SW480 (cell line): ENCODE measurements at places on chromosomes 16 and 17.
A peak's percentile ranks its signal among the peaks of the same experiment; 100 is the strongest.

- DNase-seq, result peak; percentile 11
These were observed 1.3 kb downstream of the APPBP2 start for GRCh38 chr17:60524463-60525327.

DNA sequence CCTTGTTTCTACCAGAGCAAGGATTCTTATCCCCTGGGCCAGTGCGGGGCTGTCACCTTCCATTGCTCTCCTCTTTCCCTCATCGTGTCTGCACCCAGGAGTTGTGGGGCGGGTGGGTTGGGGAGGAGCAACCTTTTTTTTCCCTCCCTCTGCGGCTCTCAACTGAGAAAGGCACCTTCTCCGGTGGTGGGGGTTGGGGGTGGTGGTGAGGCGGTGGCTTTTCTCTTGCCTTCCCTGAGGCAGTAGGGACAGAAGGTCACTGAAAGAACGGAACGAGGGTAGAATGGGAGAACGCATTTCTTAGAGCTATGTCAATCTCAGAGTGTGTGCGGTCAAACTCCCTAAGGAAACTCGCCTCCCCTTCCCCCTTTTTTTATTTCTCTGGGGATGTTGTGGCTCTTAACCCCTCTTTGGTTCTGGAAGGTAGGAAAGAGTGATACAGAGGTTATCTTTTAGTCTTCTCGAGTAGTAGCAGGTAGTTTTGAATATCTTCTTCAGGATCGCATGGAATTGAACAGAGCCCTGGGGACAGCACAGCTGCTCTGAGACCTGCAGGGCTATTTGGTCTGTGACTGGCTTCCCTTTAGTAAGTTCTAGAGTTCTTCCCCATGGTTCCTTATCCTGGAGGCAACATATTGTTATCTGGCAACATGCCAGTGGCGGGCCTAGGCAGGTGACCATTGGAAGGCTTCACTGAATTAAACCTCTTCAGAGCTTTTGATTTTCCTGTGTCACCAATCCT lies 994 bp downstream of the CLTC start:
- DNase-seq, result peak; percentile 56

DNA sequence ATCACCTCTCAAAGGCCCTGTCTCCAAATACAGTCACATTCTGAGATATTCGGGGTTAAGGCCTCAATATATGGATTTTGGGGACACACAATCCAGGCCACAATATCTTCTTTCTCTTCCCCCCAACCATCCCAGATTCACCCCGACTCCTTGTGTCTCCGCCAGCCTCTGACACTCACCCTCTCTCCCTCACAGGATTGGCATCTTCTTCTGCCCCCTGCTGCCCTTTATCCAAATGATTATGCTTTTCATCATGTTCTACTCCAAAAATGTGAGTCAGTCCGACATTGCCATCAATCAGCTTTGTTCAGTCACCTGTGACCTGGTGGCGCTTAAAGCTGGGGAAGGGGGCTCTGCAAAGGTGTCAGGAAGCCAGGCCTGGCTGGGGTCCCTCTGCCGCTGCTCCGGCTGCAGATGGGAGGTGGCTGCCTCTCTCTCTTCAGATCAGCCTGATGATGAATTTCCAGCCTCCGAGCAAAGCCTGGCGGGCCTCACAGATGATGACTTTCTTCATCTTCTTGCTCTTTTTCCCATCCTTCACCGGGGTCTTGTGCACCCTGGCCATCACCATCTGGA lies 35.1 kb downstream of the GDE1 start:
- no peak for DNase-seq

DNA sequence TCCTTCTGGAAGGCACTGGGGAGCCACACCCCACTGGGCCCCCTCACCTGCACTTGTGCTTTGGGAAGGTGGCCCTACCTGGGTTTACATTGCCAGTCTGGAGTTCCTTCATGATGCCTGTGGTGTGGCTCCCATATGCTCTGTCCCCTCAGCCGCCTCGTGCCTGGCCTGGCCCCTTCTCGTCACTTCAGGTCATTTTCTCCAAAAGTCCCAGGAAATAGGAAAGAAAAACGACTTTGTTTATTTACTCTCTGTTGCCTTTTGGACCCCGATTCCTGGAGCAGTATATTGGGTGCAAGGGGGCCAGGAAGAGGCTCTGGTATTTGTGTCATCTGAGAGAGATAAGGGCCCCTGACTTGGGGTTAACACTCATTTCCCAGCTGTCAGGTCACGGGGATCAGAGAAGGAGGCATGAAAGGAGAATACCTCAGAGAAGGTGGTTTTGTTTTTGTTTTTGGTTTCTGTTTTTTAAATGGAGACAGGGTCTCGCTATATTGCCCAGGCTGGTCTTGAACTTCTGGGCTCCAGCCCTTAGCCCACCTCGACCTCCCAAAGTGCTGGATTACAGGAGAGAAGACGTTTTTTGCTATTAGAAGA lies 4.7 kb downstream of the SOCS3 start:
- DNase-seq, result no peak

DNA sequence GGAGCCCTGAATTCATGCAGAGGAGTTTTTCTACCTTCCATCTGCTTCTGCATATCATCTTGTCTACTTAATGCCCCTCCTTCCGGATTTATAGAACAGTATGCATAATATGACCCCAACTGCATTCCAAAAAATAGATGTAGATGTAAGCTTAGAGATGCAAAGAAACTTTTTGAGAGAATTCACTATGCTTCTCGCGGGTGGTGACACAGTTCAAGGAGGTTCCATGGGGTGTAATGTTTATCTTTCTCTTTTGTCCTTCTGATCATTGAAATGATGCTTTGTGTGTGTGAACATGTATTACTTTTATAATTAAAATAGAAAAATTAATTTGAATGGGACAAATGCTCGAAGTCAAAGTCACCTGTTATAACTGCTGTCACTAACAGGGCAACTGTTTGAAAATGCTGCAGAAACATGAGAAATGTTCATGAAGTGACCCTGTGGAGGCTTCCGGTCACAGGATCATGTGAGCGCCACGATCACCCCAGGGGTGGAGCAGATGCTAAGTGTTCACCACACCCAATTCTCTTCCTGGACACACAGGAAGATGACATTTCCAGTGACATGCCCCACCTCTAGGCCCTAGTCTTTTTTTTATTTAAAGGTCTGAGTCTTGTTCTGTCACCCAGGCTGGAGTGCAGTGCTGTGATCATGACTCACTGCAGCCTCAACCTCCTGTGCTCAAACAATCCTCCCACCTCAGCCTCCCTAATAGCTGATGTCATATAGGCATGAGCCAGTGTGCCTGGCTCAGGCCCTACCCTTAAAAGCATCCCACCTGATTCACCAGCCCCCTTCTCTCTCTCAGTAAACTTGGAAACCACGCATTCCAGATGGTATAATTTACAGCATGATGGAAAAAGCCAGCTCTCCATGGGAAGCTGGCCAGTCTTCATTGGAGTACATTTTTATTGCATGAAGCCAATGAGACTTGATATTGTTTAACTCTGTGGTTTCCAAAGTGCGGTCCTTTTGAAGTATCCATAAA lies 21.0 kb upstream of the AGRP start:
- DNase-seq, result peak; percentile 88

GRCh38 chr16:46986896-46987295 lies 13.4 kb upstream of the DNAJA2 start:
- no peak for DNase-seq

GRCh38 chr16:84214451-84215066 lies 23.6 kb downstream of the ADAD2 start:
- no peak for DNase-seq

DNA sequence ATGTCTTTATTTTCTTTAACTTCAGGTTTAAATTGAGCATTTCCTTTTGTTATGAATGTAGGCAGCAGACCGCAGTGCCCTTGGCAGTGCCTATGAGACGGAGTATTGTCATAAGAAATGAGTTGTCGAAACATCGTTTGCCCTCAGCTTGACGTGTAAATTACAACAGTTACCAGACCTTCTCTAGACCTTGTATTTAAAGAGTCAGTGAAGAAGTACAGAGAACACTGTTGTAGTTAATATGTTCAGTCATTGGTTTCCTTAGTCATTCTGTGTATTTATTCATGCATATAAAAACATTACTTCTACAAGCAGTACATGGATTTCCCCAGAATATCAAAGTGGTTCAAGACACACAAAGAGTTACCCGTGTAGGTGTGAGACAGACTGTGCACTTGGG lies 19.0 kb downstream of the IRF8 start:
- no peak for DNase-seq

DNA sequence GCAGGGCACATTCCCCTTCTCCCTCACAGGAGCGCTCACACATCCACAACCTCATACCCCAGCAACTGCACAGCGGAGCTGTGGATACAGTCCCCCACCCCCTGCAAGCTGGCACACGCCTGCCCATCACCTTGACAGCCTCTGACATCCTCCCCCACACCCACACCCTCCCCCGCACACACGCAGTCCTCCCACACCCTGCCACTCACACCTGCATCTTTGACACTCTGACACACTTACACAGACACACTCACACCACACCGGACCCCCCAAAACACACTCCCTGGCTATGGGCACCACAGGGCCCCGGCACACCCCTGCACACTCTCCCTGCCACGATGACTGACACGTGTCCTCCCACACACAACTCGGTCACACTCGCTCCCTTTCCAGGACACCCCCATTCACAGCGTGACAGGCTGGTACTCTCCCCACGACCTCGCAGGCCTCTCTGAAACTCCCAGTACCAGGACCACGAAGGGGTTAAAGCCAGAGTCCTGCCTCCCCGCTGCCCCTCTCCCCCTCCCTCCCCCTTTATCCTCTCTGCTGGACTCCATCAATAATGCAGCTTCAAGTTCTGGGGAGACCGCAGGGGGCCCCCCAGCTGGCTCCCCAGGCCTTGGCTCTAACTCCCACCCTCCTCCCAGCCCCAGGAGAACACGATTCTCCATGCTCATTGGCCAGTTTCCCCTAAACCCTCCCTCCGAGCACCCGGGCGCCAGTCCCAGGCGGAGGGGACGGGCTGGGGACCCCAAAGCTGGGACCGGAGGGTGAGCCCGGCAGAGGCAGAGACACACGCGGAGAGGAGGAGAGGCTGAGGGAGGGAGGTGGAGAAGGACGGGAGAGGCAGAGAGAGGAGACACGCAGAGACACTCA lies at the start of gene PPP1R1B:
Gene PPP1R1B (plus strand): TSS at position 782 of the 876 bp plus-strand sequence. CDS start 441 bp downstream, outside the sequence.
- DNase-seq, result no peak

- no peak for DNase-seq
These were observed 28.9 kb upstream of the ETV4 start for GRCh38 chr17:43574896-43575525.

DNA sequence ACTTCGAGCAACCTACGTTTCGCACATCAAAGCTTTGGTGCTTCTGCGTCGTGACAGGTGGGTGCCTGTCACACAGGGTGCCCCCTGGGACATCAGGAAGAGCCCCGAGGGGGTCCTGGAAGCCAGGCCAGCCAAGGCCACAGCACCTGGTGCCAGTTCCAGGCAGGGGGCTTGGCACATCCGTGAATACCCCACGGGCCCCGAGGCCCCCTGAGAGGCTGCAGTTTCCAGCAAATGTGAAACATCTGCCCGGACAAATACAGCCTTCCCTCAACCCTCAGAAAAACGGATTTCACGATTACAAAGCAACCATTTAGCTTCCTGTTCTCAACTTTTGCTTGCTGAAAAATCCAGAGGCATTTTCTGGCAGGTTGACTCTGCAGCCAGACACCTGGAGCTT lies 109.3 kb upstream of the METRNL start:
- no peak for DNase-seq

- DNase-seq, result peak; percentile 87
These were observed 55.6 kb downstream of the BAIAP2 start for GRCh38 chr17:81090361-81091136.

DNA sequence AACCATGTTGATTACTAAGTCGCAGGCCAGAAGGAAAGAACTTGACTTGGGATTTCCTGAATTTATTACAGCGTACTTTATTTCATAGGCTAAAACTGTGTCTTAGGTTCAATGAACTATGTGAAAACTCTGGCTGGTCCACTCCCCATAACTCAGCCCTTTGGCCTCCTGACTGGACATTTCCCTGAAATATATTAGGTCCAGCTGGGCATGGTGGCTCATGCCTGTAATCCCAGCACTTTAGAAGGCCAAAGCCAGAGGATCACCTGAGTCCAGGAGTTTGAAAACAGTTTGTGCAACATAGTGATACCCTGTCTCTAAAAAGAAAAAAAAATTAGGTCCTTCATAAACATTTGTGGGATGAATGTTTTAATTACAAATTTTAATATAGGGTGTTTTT lies 97.0 kb downstream of the CYLD start:
- DNase-seq, result no peak

DNA sequence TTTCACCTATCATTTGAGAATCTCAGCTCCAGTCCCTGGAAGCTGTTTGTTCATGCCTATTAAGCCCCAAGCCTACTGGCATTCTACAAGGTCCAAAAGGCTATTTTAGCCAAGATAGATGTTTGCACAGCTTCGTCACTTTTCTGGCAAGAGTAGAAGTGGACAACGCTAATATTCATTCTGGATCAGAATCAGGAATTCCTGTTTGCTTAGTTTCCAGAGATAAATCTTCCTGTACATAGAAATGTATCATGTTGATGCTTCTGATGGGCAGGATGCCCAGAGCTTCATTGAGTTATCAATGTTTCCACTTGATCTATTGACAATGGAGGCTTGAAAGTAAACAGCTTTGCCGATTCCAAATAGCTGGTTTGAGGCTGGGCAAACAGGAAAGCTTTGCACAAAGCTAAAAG lies 260.7 kb upstream of the CA10 start:
- no peak for DNase-seq

- DNase-seq, result no peak
These were observed 3.2 kb downstream of the MED31 start for GRCh38 chr17:6648181-6648580.

DNA sequence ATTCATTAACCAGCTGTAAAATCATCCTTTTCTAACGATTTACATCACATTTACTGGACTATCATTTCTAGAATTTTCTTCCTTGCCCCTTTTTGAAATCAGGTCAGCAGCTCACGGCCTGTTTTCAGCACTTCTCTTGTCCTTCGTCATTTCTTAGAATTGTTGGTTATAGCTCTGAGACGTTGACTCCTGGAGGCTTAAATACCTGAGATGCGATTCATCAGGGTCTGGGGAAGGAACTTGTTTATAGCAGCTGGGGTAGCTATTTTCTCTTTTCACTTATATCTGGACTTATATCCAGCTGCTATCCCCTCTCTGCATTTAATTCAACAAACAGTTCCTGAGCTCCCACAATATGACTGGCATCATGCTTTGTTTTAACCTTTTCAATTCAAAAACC lies 338.7 kb upstream of the TNRC6C start:
- DNase-seq, result no peak

GRCh38 chr17:1478418-1478817 lies 14.1 kb downstream of the MYO1C start:
- no peak for DNase-seq

- no peak for DNase-seq
These were observed 86.7 kb downstream of the TMEM132E start for GRCh38 chr17:34665819-34666763.

DNA sequence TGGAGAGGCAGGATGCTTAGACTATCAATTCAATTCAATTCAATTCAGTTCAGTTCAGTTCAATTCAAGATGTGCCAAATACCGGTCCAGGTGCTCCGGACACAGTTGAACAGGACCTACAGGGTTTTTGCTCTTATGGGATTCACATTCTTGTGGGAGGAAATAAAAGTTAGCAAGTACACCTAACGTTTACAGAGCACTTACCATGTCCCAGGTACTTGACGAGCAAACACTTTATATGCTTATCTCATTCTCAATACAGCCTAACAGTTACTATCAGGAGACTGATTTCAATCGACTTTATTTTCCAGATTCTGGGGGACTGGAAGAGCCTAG lies 467 bp upstream of the GDE1 start:
- DNase-seq, result no peak
